KBM-7 (cell line): ENCODE measurements at places on chromosomes 1 and 21.
A peak's percentile ranks its signal among the peaks of the same experiment; 100 is the strongest.

DNA sequence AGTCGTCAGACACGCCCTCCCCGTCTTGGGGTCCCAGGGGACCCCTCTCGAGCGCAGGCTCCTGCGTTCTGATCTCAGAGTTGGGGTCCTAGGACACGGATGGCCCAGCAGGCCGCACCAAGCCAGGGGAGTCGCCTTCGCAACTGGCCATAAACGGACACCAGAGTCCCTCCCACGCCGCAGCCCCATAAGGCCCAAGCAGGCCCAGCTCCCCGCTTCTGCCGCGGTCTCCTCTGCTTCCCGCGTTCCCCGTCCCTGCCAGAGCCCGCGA, 633 bp downstream of the DMRTA2 start:
- no peak for DNase-seq

GRCh38 chr1:35860696-35861095, 22.3 kb upstream of the AGO1 start:
- peak; percentile 61 for DNase-seq

DNA sequence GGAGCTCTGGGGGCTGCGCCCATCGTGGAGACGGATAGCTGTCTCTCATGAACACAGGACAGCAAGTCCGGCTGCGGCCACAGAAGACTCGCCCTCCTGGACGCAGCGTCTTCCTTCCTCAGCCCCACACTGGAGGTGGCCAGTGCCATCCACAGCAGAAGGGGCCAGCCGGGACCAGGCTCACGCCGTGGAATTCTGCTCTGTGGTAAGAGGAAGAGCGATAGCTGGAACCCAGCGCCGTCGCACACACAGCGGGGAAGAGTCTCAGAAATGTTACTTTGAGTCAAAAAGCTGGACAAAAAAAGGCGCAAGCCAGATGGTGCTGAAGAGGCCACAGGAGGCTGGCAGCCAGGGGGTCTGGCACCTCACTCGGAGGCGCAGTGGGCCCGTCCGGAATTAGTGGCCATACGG, 113.9 kb upstream of the COL6A1 start:
- no peak for DNase-seq

- no peak for DNase-seq
These were observed 99.2 kb downstream of the PROX1 start for GRCh38 chr1:214086945-214087344.

GRCh38 chr1:36253161-36253862, 29.1 kb downstream of the THRAP3 start:
- DNase-seq = no peak

DNA sequence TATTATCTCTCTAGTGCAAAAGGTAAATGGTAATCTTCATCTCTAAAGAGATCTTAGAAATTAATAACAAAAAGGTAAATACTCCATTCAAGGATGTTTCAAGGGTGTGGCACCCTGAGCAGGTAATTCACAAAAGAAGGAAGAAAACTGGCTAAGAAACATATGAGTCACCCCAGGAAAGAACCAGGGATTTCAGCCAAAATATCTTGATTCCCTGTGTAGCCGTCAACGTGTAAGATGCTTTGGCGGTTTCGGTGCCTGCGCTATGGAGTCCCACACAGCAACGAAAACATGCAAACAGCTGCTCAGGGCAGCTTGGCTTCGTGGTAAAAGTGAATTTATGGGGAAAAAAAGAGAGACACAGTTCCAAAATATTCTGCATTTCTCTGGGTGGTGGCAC, 3.7 kb downstream of the ITGB2 start:
- no peak for DNase-seq

DNA sequence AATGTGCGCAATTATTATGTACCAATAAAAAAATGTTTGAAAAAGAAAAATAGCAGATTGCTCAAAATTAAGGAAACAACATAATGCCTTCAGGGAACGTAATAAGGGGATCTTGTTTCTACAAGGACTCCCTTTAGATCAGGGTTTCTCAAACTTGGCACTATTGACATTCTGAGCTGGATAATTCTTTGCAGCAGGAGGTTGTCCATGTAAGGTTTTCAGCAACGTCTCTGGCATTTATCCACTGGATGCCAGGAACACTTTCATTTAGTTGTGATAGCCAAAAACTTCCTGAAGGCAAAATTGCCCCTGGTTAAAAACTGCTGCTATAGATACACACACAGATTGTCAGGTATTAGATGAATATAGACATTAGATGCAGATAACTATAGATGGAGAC, 666.7 kb upstream of the ADAMTS5 start:
- DNase-seq = no peak

DNA sequence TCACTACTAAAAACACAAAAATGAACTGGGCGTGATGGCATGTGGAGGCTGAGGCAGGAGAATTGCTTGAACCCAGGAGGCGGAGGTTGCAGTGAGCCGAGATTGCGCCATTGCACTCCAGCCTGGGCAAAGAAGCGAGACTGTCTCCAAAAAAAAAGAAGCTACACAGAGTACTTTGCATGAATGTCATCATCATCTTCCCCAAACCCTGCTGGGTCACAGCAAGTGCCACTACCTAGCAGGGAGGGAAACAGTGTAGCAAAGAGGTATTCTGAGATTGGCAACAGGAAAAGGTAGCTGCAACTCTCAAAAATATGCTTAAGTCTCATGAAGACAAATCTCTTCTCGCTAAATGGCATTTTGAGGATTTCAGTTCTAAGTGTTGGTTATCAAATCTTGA, 12.8 kb downstream of the NDC1 start:
- DNase-seq = no peak

DNA sequence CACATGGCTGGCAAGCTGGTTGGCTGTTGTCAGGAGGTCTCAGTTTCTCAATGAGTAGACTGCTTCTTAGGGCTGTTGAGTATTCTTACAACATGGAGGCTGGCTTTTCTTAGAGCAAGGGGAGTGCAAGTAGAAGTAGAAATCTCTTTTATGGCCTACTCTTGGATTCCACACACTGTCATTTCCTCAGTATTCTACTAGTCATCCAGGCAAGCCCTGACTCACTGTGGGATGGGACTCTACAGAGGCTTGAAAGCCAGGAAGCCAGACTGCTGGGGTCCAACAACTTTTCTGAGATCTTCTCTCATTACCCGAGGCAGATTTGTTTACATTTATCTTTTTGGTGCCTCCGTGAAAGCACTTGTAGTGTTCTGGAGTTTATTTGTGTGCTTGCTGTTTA, 196.2 kb upstream of the APP start:
- no peak for DNase-seq

GRCh38 chr1:180270530-180271271, 40.6 kb downstream of the LHX4 start:
- DNase-seq = no peak

DNA sequence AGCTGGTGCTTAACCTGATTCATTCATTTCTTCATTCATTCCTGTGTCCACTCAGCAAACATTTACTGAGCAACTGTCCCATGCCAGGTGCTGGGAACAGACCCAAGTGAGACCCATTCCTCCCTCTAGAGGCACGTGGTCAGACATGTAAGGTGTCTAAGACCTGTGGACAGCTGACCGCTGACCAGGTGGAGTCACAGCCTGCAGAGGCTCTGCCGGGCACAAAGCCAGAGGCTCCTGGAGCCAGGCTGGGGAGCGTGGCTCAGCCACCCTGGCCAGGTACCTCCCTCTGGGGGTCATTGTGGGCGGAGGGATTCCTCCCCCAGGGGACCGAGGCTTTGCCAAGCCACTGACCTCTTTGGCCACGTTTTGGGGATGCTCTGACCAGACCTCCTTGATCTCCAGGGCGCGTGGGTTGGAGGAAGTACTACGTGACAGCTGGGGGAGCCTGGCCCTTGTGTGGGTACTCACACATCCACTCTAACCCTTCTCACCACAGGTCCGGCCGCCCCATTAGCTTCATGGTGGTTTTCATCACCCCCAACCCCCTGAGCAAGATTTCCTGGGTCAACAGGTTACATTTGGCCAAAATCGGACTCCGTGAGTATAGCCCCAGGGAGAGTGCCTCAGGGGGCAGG, 100.3 kb downstream of the ARHGEF10L start:
- DNase-seq = no peak

DNA sequence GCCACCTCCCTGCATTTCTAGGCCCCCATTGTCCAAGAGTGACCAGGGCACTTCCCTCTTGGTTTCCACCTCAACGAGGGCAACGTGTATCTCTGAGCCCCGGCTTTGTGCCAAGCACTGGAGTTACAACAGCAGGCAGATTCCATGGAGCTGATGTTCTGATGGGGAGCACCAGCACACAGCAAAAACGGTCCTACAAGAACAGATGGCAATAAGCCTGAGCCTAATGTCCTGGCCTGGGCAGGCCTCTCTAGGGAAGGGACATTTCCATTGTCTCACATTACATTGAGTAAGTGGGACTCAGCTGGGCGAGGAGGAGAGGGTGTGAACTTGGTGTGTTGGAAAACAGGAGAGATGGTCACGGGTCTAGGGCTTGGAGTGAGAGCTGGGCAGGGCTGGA, 27.2 kb upstream of the NPPB start:
- DNase-seq = no peak

DNA sequence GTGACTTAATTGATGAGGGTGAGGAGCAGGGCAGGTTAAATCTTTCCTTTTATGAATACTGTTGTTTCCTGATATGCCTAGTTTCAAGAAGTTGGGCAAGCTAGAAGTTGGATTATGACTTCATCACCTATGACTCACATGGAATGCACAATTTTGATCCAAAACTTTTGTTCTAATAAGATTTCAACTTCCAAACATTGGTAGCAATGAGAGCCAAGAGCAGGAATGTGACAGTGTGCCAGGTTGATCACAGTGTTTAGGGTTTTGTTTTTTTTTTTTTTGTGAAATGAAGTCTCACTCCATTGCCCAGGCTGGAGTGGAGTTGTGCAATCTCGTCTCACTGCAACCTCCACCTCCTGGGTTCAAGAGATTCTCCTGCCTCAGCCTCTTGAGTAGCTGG, 349.4 kb downstream of the DUSP10 start:
- DNase-seq = no peak

- DNase-seq = no peak
These were observed 207.8 kb downstream of the TOMM20 start for GRCh38 chr1:234920843-234921140.

- DNase-seq = no peak
These were observed 65.9 kb downstream of the LAMC1 start for GRCh38 chr1:183089025-183089639.

- peak; percentile 19 for DNase-seq
These were observed 31.9 kb upstream of the IL19 start for GRCh38 chr1:206738370-206739366.
